ENCODE measurements at places on chromosomes 1 and 21.

GRCh38 chr1:61213245-61214011 is 131.1 kb downstream of the NFIA start:
- no peak for DNase-seq

- no peak for DNase-seq
Measured at GRCh38 chr1:53293123-53293522, 34.7 kb downstream of the LRP8 start.

- no peak for DNase-seq
Measured at GRCh38 chr1:60867782-60868181, 214.6 kb upstream of the NFIA start.

- no peak for DNase-seq
Measured at GRCh38 chr1:214416858-214417257, 134.5 kb downstream of the PTPN14 start.

- no peak for DNase-seq
Measured at GRCh38 chr1:237976331-237976730, 85.6 kb upstream of the ZP4 start.

- DNase-seq, result no peak
Measured at GRCh38 chr1:176919386-176920378, 244.8 kb downstream of the ASTN1 start.

- no peak for DNase-seq
Measured at GRCh38 chr1:234481771-234482170, 2.8 kb upstream of the TARBP1 start.

- no peak for DNase-seq
Measured at GRCh38 chr21:38388647-38389353, 109.5 kb downstream of the ERG start.

- no peak for DNase-seq
Measured at GRCh38 chr1:43805340-43805739, 98.0 kb downstream of the ST3GAL3 start.

GRCh38 chr1:53372501-53372951 is 44.7 kb upstream of the LRP8 start:
- no peak for DNase-seq

GRCh38 chr1:53084589-53084971 is 22.6 kb downstream of the PODN start:
- no peak for DNase-seq

- DNase-seq, result peak; percentile 34
Measured at GRCh38 chr1:193019442-193020026, 39.6 kb downstream of the UCHL5 start.

- DNase-seq, result peak; percentile 14
Measured at GRCh38 chr1:147890177-147890790, 12.3 kb upstream of the GJA8 start.

- no peak for DNase-seq
Measured at GRCh38 chr1:33307494-33307864, 13.4 kb downstream of the A3GALT2 start.

DNA sequence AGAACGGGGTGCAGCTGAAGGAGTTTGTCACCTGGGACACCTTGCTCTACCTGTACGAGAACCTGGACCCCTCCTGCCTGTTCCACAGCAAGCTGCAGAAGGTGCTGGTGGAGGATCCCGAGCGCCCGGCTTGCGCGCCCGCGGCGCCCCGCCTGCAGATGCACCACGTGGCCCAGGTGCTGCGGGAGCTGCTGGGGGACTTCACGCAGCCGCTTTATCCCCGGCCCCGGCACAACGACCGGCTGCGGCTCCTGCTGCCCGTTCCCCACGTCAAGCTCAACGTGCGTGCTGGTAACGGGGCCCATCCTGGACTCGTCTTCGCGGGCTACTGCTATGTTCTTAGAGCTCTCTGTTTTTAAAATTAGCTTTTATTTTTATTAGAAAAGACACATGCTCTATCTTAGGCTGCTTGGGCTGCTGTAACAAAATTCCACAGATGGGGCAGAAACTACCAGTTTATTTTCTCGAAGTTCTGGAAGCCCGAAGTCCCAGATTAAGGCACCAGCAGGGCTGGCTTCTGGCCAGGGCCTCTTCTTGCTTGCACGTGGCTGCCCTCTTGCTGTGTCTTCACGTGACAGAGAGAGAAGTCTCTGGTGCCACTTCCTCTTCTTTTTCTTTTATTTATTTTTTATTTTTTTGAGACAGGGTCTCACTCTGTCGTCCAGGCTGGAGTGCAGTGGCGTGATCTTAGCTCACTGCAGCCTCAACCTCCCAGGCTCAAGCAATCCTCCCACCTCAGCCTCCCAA is 38.1 kb downstream of the TRPM2 start:
- DNase-seq, result no peak

- peak; percentile 95 for DNase-seq
Measured at GRCh38 chr1:39154553-39155421, 49.7 kb upstream of the MACF1 start.

GRCh38 chr1:112244131-112244530 is 151.9 kb upstream of the CTTNBP2NL start:
- DNase-seq, result no peak

- DNase-seq, result no peak
Measured at GRCh38 chr21:35206141-35207125, 157.3 kb upstream of the RUNX1 start.

DNA sequence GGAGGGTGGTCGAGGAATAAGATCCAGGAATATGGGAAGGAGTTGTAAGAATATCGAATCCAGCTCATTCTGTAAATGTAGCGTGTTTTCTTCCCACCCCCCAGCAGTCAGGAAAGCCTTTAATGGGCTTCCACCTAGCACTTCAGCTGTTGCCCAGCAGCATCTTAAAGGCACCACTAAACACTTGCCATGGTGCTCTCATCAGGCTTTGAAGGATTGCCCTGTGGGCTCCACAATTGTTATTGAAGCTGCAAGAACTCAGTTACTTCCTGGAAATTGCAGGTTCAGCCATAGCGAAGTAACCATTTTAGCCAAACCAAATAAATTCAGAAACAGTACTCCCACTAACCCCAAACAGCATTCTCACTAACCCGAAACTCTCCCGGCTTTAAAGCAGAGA is 511.2 kb downstream of the PLPP3 start:
- no peak for DNase-seq

GRCh38 chr21:37742532-37742931 is 173.7 kb downstream of the KCNJ6 start:
- peak; percentile 21 for DNase-seq

- DNase-seq, result no peak
Measured at GRCh38 chr21:14523234-14523633, 22.9 kb downstream of the SAMSN1 start.

GRCh38 chr1:153799016-153799415 is 23.8 kb downstream of the SLC27A3 start:
- DNase-seq, result no peak

DNA sequence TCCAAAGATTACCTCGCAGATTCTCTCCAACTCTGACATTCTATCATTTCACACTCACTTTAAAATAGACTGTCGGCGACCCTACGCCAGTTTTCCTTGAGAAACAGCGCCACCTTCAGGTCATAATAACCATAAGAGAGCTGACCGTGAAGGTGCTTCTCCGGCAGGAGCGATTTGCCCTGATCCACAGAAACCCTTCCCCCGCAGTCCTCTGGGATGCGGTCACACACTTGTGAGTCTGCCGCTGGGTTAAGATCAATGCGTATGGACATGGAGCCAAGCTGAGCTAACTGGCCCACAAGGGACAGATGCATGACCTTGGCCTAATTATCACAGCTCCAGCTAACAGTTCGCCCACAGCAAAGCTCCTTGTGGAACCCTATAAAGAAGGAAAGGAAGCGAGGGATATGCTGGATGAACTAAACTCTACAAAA is 32.8 kb upstream of the IFNAR2 start:
- DNase-seq, result peak; percentile 34

DNA sequence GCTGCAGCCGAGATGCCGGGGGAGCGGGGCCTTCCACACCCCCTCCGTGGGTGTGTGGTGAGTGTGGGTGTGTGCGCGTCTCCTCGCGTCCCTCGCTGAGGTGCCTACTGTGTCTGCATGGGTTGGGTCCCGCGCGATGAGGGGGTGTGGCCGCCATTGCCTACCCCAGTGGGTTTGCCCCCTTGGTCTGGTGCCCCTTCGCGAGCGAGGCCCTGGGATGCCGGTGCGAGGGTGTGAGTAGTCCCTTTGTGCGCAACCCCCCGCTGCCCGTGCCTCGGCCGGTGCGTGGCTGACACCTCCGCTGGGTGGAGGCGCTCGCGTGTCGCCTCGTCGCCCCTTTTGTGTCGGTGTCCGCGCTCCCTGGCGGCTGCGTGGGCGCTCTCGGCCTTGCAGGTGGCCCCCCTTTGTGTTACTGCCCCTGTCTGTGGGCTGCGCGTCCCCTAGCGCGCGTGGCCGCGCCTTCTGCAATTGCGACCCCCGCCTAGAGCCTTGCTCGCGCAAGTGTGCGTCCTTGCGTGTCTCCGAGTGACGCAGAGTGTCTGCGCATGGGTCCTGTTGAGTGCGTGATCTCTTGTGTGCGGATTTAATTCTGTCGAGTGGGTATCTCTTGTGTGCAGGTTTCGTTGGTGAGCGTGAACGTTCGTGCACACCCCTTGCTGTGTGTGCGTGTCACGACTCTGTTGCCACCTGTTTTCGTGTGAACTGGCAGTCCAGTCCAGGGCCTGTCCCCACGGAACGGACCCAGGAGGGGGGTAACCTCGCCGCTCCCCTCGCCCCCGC is 553 bp downstream of the TTC3 start:
- DNase-seq, result peak; percentile 56

Data from astrocyte (in vitro differentiated cells and primary cell).